ENCODE measurements at places on chromosomes 5 and 9.

- peak; percentile 72 for DNase-seq
Observed at GRCh38 chr5:17305964-17306725, 88.7 kb downstream of the BASP1 start.

GRCh38 chr5:63655043-63655442 lies 307.2 kb downstream of the HTR1A start:
- no peak for DNase-seq

DNA sequence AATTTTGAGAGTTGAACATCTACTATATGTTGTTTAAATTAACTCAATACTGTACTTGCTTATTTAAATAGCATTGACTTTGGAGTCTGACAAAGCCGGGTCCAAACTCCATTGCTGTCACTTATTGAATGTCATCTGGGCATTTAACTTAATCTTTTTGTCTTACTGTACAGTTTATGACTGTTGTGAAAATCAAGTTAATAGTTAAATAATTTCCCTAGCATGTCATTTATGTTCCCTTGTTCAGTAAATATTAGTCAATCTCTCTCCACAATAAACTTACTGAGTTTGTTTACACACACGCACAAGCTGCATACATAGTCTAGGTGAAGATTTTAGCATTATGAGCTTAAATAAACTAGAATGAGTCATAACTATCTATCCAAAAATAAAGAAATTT lies 6.3 kb upstream of the UGCG start:
- no peak for DNase-seq

GRCh38 chr5:120657104-120657503 lies 193.0 kb downstream of the PRR16 start:
- no peak for DNase-seq

DNA sequence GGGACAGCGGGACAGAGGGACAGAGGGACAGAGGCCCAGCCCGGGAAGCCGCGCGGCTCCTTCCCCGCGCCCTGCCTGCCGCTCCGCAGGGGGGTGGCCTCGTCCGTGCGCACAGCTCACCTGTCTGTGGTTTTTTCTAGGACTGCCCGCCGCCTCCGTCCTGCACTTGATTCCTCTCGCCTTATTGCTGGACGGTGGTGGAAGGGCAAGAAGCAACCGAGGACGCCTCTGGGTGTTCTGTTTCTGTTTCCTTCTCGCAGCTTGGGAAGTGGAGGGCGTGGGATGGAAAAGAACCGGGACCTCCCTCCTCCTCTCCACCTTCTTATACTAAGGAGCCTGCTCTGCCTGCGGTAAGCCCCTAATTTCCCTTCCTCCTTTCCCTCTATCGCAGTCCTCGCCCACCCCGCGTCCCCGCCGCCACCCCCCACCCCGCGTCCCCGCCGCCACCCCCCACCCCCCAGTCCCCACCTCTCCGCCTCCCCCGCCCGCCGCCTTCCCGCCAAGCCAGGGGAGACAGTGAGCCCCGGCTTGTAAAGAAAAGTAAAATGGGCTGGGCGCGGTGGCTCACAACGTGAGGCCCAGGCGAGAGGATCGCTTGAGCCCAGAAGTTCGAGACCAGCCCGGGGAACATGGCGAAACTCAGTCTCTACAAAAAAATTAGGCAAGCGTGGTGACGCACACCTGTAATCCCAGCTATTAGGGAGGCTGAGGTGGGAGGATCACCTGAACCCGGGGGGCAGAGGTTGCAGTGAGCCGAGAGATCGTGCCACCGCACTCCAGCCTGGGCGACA lies 9.6 kb upstream of the FLT4 start:
- no peak for DNase-seq

- DNase-seq = peak; percentile 73
Observed at GRCh38 chr5:140365282-140365681, 5.3 kb downstream of the SLC4A9 start.
